ENCODE measurements at places on chromosomes 13 and 19.

- no peak for DNase-seq
Observed at GRCh38 chr19:29400917-29401711, 124.7 kb upstream of the VSTM2B start.

DNA sequence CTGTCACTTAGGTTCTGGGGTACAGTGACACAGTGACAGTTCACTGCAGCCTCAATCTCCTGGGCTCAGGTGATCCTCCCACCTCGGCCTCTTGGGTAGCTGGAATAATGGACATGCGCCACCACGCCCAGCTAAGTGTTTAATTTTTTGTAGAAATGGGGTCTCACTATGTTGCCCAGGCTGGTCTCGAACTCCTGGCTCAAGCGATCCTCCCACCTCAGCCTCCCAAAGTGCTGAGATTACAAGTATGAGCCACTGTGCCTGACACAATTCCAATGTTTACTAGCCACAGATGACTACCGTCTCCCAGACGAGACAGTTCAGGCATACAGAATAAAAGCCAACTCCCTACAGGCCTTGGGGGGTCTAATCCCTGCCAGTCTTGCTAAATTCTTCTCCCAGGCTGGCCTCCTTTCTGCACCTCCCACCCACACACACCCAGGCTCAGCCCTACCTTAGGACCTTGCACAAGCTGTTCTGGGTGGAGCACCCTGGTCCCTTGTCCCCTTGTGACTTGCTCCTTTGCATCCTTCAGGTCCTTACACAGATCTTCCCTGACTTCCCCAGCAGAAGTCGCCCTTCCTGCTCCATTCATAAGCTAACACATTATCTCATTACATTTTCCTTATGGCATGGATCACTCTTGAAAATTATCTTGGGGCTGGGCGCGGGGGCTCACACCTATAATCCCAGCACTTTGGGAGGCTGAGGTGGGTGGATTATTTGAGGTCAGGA lies 106.4 kb downstream of the INSR start:
- no peak for DNase-seq

DNA sequence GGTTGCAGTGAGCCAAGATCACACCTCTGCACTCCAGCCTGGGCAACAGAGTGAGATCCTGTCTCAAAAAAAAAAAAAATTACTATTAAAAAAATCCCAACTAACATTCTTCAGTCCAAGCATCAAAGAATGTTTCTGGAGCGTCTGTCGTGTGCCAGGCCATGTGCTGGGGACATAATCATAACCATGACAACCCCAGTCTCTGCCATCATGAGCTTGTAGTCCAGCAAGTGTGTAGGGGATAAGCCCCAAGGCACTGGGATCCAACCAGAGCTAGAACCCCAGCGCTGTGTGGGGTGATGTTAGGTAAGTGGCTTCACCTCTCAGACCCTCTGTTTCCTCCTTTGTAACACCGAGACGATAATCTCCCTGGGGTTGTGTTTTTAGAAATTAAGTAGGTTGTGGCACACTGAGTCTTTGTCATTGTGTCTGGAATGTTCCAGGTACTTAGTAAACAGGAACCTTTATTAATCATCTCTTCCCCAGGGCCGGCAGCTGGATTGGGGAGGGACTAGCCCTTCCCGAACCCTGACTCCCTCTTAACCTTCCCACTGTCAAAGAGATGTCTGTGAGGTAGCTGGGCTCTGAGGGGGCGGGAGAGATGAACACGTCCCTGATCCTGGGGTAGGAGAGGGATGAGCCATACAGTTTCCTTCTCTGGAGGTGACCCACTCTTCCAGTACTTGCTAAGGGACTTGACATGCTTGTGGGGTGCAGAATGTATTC lies 5.2 kb downstream of the ITPKC start:
- DNase-seq: peak; percentile 69

DNA sequence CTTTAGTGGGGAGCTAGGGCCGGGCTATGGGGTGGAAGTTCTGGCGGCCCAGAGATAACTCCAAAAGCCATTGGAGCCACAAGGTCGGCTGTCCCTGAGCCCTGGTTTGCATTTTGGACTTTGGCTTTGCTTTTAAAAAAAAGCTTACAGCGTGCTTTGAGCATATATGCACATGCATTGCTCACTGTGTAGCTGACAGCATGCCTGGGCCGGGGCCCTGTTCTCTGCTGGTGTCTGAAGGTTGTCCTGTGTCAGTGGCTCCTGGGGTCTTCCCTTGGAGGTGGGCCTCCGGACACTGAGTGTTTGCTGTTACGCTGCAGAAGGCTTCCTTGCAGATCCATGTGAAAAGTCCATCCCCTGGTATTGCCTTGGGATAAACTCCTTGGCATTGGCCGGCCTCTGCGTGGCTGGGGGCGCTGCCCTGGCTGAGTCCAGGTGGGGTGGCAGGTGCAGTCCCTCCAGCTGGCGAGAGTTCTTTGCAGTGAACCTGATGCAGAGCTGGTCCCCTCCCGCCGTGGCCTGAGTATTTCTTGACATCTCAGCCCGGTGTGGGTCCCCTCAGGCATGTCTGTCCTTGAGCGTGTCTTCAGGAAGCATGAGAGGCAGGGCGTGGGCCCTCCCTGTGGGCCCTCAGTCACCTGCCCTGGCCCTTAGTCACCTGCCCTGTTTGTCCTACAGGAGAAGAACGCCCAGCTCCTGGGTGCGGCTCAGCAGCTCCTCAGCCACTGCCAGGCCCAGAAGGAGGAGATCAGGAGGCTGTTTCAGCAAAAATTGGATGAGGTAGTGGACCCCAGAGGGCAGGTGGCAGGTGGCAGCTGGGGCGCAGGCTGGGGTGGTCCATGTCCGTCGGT lies 23.0 kb downstream of the PLEKHJ1 start:
- no peak for DNase-seq

All from kidney capillary endothelial cell (primary cell).